ENCODE measurements at places on chromosomes 3 and 15.

DNA sequence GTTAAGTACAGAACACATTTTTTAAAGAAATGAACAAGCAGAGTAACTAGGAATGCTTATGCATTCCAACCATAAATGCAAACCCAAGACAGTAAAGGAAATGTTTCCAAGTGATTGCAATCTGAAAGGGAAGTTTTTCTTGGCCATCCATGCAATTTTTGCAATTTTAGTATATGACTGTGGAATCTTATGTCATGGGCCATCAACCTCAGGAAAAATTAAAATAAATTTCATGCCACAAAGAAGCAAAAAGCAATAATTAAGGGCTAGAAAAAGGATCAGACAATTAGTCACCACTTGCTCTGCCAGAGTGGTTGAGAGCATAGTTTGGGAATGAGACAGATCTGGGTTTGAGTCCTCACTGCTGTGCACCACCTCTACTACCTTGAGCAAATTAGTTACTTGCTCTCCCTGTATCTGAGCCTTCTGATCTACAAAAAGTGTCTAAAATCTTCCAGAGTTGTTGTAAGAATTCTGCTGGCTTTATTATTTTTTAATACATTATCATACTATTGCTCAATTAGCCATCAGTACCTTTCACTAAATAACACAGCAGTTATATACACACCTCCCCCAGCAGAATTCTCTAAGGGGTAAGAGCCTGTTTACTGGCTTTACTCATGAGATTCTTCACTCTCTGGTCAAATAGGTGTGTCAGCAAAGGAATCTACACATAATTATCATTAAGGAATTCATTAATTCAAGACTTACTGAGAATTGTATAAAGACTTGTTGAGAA, 49.7 kb upstream of the FBN1 start:
- no peak for DNase-seq

DNA sequence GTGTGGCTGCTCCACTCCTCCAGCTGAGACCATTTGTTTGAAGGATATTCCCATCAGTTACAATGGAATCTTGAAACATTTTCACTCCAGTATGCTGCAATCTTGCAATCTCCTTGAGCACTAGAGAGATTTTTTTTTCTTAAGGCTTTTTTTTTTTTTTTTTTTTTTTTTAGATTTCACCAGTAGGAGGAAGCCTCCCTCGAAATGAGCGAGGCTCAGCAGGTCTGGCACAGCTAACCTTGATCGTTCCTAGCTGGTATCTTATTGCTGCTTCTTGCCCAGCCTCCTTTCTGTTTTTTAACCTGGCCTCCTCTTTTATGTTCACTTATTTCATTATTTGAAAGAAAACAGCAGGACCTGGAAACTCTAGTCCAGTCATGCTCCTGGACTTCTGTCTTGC, 48.1 kb downstream of the RAP2B start:
- DNase-seq = no peak

- DNase-seq = no peak
Measured at GRCh38 chr3:108834551-108834950, 12.0 kb downstream of the TRAT1 start.

GRCh38 chr3:153768561-153769469, 352.4 kb upstream of the ARHGEF26 start:
- no peak for DNase-seq

DNA sequence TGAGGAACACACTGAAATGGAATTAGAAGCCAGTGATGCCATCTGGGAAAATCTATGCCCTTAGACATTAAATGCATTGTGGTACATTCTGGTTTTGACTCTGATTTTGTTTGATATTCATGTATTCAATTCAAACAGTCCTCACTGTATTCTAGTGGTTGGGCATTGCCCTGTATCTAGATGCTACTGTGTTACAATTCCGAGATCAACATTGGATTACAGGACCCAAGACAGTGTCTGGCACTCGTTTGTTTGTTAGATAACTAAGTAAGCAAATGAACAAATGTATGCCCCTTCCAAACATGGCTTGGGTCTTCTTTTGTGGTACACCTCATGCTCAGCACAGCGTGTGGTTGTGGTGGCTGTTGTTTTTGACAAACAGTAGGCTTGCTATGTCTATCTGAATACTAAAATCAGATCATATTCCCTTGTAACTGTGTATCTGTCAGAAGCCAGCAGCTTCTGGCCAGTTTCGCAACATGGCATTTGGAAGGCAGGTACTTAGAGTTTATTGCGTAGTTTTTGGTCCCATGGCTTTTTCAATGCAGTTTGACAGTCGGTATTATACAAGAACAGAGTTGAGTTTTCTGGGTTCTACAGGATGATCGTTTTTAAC, 5.7 kb downstream of the FILIP1L start:
- no peak for DNase-seq

DNA sequence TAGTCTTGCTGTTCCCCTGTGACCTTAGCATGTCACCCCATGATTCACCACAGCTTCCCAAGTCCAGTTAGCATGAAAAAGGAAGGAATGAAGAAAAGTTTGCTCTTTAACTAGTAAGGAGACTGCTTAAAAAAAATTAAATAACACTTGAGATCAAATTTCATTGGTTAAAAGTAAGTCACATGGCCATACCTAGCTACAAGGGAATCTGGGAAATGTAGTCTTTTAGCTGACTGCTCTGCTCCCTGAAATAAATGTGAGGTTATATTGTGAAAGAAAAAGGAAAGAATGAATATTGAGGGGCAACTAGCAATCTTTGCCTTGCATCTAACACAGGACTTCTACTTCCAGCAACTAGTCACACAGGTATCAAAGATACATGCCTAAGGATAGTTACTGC, 84.7 kb upstream of the LRRN1 start:
- DNase-seq = no peak

DNA sequence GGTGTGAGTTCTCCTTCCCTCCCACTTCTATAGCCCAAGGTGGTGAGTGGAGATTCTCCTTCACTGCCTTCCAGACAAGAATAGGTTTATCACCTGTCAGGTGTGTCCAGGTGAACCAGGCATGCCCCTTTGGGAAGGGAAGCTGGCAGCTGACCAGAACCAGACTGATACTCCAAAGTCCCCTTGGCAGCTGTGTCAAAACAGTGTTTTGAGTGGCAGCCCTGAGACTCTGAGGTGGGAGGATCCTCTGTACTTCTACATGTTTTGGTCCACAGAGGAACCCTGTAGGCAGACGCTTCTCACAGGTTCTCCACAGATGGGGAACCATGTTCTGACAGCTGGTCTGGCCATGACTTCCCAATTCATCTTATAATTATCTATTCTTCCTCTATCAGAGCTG, 30.1 kb downstream of the ISL2 start:
- DNase-seq = no peak

DNA sequence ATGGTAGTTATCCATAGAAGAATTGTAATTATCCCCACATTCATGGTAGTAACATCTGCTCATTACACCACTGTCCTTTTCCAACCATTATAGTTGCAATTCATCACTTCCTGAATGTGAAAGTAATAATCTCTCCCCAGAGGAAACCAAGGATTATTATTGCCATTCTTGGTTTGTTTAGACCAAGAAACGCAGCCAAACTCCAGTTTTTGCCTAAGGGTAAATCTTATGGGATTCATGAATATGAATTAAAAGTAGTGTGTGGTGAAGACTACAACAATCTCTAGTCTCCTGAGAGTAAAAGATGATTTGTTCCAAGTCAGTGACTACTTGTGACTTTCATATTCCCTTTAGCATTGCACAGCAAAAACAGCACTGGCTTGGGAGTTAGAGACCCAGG, 45.7 kb upstream of the ABI3BP start:
- DNase-seq = no peak

DNA sequence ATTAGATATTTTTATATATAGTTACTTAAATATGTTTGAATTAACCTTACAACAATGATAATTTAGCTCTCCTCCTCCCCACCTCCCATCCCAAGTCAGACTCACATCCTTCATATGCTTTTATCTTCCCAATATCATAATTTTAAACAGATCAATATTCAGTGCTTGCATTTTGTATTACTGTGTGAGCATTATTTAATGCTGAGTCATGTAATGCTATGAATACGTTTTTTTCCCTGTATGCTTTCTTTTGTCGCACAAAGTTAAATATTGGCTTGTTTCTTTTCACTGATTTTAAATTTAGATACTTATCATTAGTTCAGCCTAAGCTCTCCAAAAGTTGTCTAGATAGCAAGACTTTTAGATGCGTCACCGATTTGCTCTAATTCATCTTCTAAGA, 471.6 kb upstream of the SGO1 start:
- no peak for DNase-seq

GRCh38 chr3:44104668-44105321, 136.9 kb upstream of the TOPAZ1 start:
- no peak for DNase-seq

GRCh38 chr15:83077491-83078230, 10.6 kb upstream of the BTBD1 start:
- no peak for DNase-seq

GRCh38 chr3:155262295-155262694, 31.2 kb downstream of the STRIT1 start:
- no peak for DNase-seq

DNA sequence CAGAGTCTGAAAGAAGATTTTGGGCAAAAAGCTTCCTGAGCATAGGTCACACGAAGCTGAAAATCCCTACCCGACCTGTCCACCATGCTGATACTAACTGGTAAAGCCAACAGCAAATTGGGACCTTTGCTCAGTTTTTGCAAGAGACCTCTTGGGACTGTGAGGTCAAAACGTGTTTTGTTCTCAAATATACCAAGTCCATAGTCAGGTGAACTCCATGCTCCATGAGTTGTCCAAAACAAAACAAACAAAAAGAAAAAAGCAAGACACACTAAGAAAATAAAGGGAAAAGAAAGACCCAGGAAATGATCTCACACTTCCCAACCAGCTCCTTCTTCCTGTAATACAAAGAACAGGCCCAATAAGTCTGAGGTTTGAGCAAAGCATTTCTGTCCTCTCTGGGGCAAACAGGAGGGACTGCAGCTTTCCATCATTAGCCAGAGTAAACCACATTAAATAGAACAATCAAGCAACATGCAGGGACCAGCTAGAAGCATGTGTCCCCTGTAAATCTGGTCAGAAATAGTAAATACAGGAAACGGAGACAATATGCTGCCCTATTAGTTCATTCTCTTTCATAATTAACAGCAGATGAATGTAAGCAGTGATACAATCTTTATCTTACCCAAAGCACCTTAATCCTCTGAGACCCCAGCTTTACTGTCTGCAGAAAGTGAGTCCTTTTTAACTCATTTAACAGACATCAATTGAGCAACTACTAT, 125.0 kb upstream of the LIPC start:
- no peak for DNase-seq

GRCh38 chr3:5188419-5189221, 1.1 kb downstream of the EDEM1 start:
- DNase-seq = peak; percentile 45

- no peak for DNase-seq
Measured at GRCh38 chr3:43094381-43094780, 11.5 kb downstream of the POMGNT2 start.

- DNase-seq = no peak
Measured at GRCh38 chr15:65873256-65873655, 4.0 kb downstream of the RAB11A start.

DNA sequence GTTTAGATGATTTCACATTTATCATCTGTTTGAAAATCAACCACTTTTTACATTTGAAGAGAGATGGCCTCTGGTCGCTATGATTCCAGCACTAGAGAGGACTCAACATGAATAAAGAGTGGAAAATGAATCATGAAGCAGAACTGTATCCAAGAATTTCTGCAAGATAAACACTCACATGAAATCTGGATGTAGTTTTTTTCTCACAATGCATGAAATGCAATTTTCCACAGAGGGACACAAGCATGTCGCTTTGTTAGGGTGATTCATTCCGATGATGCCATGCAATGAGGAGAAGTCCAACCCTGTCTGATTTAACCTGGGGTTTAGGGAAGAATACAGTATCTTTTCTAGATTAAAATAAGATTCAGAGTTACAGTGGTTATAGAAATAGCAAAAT, 50.4 kb upstream of the ADCY5 start:
- no peak for DNase-seq

DNA sequence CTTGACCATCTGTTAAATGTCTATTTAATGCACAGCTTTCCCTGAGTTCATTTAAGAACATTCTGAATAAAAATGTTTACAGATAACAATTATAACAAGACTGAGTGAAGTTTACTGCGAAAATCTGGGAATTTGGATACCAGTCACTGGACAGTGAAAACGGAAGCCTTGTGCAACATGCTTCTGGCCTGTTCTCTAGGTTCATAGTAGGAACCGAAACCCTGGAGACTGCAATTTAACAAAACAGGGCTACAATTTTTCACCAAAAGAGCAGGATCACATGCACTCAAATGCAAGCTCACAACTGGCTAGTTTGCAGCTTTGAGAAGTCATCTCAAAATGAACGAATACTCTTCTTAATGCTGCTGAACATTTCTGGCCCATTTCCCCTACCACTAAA, 435.9 kb downstream of the NR2F2 start:
- no peak for DNase-seq
